ENCODE measurements at places on chromosomes 5 and 9.

DNA sequence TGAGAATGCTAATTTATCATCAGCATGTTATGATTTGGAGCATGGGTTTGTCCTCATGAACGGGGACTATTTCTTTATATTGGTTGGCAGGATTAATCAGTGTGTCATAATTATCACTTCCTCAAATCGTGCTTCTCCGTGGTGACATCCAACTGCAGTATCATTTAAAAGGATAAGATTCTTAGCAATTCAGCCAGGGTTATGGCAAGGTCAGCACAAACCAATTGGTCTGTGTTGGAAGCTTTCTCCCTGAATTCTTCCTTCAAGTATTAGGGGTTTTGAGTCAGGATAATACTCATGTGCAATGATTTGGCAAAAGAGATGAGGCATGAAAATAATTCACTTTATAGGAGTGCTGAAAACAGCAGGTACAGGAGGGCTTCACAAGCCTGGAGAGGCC is 5.5 kb upstream of the CAMLG start:
- DNase-seq, result no peak

DNA sequence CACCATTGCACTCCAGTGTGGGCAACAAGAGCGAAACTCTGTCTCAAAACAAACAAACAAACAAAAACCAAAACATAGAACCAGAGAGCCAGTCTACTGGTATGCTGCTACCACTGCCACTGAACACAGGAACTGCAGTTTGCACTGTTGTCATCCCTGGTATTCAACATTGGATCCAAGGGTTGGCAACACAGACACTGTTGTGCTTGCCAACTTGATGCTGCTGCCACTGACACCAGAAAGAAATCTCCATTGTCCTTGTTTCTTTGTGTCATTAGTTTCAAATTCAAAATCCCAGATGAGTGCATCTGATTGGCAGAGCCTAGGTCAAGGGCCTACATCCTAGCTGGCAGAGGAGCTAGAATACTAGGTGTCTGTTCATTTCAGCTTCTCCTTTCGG is 16.2 kb downstream of the HINT1 start:
- DNase-seq, result no peak

DNA sequence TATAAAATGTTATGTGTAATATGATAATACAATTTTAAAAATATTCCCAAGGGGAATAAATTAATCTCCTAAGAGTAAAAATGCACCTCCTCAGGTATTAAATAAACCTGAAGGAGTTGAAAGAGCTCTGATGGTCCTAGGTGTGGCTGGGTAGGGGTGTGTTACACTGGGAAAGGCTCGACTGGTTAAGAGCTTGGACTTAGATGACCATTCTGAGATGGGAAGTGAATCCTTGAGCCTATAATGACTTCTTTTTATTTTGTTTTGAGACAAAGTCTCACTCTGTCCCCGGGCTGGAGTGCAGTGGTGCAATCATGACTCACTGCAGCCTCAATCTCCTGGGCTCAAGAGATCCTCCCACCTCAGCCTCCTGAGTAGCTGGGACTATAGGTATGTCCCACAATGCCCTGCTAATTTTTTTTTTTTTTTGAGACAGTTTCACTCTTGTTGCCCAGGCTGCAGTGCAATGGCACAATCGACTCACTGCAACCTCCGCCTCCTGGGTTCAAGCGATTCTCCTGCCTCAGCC is 9.2 kb upstream of the HABP4 start:
- no peak for DNase-seq

- DNase-seq, result no peak
These were observed 69.2 kb upstream of the PLPP6 start for GRCh38 chr9:4592886-4593285.

DNA sequence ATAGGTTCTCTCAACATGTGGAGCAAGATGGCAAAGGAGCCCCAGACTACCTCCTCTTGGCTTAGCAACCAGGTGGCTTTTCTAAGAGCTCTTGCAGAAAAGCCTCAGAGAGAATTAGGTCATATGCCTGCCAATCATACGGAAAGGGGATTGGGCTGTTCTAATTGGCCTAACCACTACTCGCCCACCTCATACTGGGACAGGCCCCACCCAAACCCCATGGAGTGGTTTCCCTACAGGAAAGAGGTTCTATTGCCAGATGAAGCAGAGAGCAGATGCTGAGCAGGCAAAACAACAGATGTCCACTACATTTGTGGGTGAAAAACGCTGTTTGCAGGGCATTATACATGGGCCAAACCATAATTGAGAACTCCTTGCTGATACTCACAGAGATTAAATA is 29.0 kb downstream of the ABLIM3 start:
- no peak for DNase-seq

- no peak for DNase-seq
These were observed 194 bp upstream of the RXFP3 start for GRCh38 chr5:33936004-33936380.

- no peak for DNase-seq
These were observed 55.4 kb upstream of the PPARGC1B start for GRCh38 chr5:149674686-149675085.

- DNase-seq, result no peak
These were observed 174.7 kb upstream of the NFIB start for GRCh38 chr9:14488421-14489190.

DNA sequence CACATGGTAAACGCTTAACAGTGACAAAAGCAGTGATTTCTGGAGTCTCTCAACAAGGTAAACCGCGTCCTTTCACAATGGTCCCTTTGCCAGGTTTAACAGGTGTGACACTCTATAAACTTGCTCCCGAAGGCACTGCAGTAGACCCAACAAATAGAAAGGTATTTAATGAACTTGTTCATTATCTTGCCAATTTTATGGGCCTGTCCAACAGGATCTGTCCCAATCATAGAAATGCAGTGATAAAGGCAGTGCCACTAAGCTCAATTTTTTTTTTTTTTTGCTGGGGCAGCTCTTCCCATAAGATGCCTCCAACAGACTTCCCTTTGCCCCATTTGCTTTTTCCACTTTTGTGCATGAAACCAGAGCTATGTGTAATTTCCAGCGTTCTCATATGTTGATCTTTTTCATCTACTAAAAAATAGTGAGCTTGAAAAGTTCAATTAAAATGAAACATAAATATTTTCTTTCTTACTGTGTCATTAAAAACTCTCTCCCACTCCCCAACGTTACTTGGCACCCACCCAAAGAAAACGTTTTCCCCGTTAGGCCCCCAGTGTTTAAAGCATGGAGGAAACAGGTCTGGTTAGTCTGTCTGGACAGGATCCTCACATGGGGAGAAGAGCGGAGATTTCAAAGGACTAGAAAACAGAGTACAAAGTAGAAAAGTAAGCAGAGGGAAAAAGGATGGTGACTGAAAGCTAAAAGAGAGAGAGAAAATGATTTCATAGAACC is 80.9 kb upstream of the SPATA31D4 start:
- no peak for DNase-seq

Data from stimulated activated CD8-positive, alpha-beta memory T cell treated with anti-CD3 and anti-CD28 coated beads, Interleukin-7, amount 100 ng/mL, for 1 hour (primary cell).